ENCODE measurements at places on chromosomes 3 and 15.

DNA sequence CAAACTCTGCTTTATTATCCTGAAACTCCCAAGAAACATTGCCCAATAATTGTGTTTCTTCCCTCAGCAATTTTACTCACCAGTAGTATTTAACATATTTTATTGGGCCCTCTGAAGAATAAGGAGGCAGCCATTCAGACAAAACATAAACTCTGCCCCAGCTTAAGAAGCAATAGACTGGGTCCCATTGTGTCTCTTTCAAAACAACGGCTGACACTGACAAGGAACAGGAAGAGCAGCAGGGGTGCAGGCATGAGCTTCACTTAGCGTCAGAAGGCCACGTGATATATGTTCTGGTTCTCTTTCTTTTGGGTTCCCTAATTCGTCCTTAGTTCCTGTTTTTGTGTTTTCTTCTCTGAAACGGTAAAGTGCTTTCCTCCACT lies 242.3 kb downstream of the FHIT start:
- DNase-seq, result no peak

DNA sequence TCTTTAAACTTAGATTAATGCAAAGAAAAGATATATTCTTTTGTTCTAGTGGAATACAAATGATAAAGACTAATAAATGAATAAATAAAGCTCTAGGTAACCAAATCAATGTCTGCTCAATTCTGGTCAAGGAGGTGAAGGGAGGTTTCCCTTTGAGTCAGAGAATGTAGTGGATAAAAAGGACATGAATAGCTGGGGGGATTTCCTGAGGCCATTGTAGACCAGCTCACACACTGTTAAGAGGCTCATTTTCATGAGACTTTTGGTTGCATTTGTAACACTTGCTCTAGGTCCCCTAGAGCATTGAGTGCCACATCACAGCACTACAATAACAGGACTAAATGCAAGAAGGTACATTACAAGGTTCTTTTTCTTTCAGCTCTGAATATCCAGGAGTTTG lies 170.7 kb downstream of the TIGIT start:
- DNase-seq, result no peak

DNA sequence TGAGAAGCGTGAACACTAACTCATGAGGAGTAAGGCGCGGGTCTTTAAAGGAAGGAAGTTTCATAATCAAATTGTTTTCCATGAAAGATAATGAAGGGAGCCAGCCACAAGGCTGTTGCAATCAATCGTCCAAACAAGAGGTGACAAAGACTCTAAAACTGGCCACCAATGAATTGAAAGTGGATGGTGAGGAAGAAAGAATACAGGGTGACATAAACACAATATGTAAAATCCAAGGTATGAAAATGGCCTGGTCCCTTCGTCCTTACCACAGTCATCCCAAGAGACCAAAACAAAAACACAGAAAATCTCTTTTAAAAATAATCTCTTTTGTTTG lies 12.0 kb downstream of the CD86 start:
- DNase-seq, result no peak

DNA sequence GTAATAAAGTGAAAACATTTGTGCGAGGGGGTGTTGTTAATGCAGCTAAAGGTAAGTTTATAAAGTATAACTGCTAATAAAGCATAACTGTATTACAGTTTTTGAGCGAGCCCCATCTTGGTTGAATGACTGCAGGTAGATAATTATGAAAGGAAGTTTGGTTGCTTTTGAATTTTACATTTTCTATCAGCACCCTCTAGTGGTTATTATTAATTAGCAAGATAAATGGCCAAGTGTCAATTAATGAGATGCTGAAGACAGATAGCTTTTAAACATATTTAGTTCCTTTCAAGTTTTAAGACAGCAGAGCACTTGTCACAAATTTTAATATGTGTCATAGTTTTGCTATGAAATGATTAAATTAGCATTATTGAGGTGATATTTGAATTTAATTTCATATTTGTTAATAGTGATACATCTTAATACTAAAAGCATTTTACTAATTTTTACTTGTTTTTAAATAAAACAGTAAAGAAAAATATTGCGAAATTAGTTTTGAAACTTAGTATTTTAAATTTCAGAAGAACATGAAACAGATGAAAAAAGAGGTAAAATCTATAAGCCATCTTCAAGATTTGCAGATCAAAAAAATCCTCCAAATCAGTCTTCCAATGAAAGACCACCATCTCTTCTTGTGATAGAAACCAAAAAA lies 15.1 kb downstream of the U2SURP start:
- DNase-seq, result no peak

DNA sequence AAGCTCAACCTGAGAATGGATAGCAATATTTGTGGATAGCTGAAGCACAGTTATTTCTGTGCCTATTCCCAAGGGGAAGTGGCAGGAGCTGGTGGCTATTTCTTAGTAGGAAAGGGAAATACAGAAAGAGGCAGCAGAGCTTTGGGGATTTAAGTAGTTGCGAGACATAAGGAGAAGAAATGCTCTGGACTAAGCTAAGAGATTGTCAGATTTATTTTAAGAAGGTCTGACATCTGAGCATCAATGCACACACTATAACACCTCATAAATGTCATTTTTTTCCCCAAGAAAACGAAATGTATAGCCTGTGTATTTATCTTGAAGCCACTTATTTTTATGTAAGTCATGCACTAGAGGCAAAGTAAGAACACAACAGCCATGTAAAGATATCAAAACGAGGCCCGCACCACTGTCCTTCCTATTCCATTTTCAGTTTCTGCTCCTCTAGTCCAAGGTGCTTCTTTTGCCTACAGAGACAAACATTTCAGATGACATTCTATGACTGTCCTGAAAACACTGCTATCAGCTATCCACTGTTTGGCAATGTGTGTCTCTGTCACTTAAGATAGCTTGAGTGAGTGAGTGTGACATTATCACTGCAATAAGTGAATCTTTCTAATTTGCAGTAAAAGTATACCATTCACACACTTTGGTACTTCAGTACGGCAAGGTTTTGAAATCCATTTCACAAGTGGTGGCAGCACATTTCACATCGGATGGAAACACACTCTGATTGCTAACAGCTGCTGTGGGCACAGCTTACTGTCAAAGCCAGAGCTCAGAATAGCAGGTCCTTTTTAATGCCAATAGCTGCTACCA lies 62.7 kb upstream of the ICE2 start:
- no peak for DNase-seq

DNA sequence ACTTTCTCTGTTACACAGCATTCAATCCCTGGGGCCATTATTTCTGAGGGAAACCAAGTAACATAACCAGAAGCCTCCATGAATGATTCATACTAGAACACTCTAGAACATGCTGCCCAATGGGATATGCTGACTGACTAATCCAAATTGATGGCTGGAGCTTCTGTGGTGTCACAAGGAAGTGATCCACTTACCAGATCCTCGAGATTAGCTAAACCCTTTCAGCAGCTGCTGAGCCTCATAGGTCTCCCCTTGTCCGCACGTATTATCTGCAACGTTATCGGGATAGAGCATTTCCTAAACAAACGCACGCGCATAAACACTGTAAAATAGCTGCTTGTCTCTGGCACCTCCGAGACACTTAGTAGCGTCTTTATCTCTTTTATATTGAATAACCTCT lies 61.2 kb upstream of the PROK2 start:
- DNase-seq, result no peak

- no peak for DNase-seq
Measured at GRCh38 chr3:15578289-15578867, 23.0 kb downstream of the HACL1 start.

Measured in activated CD8-positive, alpha-beta memory T cell treated with anti-CD3 and anti-CD28 coated beads for 1 hour (primary cell).